ENCODE measurements at places on chromosomes 3 and 15.

DNA sequence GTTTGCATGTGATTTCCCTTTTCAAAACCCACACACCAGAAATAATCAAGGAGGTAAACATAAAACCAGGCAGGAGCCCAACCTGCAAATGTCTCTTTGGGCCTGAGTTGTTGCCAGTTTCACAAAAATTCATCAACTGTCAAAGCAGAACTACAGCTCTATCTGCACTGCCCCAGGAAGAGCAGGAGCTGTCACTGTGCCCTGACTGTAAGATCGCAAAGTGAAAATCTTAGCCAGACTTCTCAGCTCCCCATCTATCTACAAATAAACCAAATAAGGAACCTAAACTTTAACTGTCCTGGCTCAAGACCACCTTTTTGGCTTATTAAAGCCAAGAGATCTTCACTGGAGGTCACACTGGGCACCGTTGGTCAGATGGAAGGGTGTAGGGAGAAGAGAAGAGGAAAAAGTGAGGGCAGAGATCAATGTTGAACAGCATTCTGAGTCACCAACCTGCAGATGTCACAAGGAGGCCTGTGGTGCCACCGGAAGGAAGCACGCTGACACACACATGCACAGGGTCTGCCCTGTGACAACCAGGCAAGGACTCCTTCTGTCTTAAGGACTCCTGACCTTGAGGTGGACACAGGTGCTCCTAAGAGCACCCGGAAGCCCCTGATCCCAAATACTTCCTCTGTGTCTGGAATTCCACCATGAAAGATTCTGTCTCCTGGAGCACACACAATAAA, 58.7 kb downstream of the RPN1 start:
- no peak for DNase-seq

- no peak for DNase-seq
These were observed 44.1 kb downstream of the HCN4 start for GRCh38 chr15:73324496-73325170.

GRCh38 chr15:99963976-99964375, 230.7 kb upstream of the LYSMD4 start:
- DNase-seq = no peak

- no peak for DNase-seq
These were observed 309.4 kb downstream of the ULK4 start for GRCh38 chr3:41652506-41652905.

DNA sequence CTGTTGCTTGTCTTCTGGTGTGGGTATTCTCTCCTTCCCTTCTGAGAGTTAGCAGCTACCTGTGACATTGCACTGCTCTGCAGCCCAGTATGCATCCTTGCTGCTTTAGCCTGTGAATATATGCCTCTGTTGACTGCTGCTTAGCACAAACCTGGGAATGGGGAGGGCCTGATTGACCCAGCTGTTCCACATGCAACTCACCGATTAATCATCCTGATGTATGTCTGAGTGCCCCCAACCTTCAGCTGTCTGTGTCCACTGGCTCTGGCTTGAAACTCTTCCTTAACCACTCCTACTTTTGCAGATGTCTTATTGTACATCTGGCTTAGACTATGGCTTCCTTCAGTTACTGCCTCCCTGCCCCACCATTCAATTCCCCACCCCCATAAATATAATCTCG, 119.1 kb downstream of the RASA2 start:
- no peak for DNase-seq

DNA sequence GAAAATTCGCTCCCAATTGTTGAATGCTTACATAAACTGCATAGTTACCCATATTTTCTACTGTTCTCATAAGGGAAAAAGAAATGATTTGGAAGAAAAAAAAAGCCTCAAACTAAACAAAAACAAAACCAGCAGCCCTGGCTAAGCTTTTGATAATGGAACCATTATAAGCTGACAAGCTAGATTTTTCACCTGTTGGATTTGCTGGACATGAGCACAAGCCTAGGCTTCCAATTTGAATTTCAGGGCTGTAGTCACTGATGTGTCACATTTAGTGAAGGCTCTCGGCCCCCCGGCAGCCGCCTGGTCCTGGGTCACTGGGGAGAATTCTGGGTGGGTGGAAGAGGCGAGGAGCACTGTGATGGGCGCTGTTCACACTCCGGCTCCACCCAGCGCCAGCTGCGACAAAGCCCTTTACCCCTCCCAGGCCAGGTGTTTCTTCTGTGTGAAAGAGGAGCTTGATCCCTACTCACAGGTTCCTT, 4.6 kb downstream of the FBXL22 start:
- peak; percentile 20 for DNase-seq

- DNase-seq = no peak
These were observed 600.0 kb downstream of the ROBO1 start for GRCh38 chr3:79167651-79168416.

DNA sequence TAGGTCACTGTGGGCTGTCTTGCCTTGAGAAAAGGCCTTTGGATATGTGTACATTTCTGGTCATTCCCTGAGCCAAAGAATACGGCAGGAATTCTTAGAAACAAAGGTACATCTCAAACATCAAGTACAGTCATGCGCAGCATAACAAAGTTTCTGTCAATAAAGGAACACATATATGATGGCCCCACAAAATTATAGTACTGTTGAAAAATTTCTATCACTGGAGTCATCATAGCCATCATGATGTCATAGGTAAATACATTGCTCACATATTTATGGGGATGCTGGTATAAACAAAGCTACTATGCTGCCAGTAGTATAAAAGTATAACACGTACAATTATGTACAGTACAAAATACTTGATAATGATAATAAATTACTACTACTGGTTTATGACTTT, 38.9 kb upstream of the NECTIN3 start:
- DNase-seq = no peak

DNA sequence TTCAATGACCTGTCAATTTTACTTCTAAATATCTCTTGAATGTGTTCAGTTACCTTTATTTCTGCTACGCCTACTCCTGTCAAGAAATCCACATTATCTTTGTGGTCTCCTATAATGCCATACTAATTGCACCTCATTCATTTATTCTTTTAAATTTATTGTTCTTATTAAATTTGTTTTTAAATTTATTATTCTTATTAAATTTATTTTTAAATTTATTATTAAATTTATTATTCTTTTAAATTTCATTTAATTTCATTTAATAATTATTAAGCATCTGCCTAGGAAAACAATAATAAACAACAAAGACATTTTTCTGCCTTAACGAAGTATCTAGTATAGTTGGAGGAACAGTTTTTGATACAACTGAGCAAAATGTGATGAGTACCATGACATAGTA, 211.7 kb downstream of the ZPLD1 start:
- DNase-seq = no peak

GRCh38 chr3:52370531-52370930, 54.4 kb downstream of the DNAH1 start:
- DNase-seq = no peak

DNA sequence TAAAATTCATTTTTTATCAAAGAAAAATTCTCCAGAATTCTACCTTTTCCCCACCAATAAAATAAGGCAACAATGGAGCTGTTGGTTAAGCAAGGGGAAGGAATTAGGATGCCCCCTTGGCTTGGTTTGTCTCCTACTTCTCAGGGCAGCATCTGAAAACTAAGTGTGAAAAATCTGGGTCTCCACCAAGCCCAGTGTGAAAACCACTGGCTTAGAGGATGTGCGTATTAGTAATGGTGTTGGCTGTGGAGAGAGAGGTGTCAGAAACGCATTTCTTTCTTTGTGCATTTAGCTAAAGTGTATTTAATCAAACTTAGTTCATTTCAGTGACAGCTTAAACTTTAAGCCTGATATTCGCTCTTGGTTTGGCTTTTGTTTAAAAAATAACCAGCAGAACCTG, 662.7 kb downstream of the MCTP2 start:
- no peak for DNase-seq

- no peak for DNase-seq
These were observed 15.4 kb upstream of the ABHD10 start for GRCh38 chr3:111963424-111963823.

- no peak for DNase-seq
These were observed at the start of gene LRRK1 for GRCh38 chr15:100918690-100919480. TSS of gene LRRK1 (plus strand) at chr15:100919357. CDS start at chr15:100924633, 5,276 bp downstream.

- no peak for DNase-seq
These were observed 7.0 kb downstream of the WWTR1 start for GRCh38 chr3:149650828-149651227.

- DNase-seq = no peak
These were observed 19.4 kb downstream of the VILL start for GRCh38 chr3:38009807-38010591.

DNA sequence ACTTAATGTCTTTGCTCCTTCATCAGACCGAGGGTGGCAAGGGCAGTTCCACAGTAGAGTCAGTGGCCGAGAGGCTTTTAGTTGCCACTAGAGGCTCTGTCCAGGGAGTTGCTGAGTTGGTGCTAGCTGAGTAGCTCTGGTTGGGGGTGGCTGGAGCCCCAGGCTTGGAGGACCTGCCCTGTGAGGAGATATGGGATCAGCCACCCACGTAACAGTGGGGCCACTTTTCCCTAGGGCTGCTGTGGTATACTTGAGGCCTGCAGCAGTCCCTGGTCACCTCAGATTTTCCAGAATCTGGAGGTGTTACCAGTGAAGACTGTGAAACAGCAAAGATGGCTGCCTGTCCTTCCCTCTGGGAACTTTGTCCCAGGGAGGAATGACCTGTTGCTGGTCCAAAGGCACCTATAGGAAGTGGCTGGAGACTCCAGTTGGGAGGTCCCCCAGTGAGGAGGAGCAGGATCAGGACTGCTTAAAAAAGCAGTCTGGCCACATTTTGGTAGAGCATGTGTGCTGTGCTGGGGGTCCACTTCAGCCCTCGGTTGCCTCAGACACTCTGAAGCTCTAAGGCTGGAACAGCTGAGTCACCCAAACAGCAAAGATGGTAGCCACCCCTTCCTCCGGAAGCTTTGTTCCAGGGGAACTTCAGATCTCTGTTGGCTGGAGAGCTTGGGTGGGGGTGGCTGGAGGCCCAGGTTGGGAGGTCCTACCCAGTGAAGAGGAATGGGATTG, 72.9 kb downstream of the AKAP13 start:
- DNase-seq = no peak

GRCh38 chr3:19948226-19948591, 1.3 kb downstream of the RAB5A start:
- no peak for DNase-seq

GRCh38 chr3:192844836-192845525, 72.7 kb downstream of the MB21D2 start:
- DNase-seq = no peak

GRCh38 chr3:129526121-129526900, 2.1 kb upstream of the RHO start:
- peak; percentile 8 for DNase-seq

- no peak for DNase-seq
These were observed 39.8 kb upstream of the FGF7 start for GRCh38 chr15:49383266-49383665.

DNA sequence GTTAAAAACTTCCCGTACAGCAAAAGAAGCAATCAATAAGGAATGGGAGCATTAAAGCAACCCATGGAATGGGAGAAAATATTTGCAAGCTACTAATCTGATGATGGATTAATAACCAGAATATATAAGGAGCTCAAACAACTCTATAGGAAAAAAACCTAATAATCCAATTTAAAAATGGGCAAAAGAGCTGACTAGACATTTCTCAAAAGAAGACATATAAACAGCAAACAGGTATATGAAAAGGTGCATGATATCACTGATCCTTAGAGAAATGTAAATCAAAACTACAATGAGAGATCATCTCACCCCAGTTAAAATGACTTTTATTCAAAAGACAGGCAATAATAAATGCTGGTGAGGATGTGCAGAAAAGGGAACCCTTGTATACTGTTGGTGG, 52.7 kb upstream of the POU1F1 start:
- DNase-seq = no peak

- no peak for DNase-seq
These were observed 29.5 kb downstream of the AGTR1 start for GRCh38 chr3:148727231-148727630.

DNA sequence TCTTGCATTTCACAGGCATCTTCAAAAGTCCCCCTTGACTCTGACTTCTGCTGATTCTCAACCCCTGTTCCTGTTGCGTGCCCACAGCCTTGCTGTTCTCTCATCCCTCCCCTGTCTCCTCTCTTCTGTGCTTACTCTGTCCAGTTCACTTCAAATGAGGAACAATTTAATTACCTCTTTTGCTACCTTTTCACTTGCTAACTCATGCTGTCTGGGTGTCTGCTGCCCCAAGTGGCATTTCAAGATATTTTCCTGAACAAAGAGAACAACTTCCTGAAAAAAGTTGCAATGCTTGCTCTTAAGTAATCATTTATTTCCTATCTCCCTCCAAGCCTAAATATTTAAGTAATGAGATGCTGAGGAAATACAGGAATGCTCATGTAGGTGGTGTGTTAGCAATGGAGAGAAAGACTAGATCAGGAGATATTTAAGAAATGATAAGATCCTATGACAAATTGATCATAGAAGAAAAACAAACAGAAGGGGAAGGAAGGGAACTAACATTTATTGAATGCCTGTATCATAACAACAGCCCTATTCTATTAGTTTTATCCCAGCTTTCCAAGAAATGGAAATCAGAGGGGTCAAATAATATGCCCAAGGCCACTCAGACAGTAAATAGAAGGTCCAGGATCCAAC, 42.2 kb downstream of the SV2B start:
- DNase-seq = no peak

Data from CD4-positive, alpha-beta T cell treated with Interleukin-12 subunit alpha and Interleukin-12 subunit beta, for 1 hour (primary cell).